ENCODE measurements at places on chromosomes 6 and 20.

GRCh38 chr20:24460712-24461111 is 8.7 kb upstream of the SYNDIG1 start:
- DNase-seq, result no peak

DNA sequence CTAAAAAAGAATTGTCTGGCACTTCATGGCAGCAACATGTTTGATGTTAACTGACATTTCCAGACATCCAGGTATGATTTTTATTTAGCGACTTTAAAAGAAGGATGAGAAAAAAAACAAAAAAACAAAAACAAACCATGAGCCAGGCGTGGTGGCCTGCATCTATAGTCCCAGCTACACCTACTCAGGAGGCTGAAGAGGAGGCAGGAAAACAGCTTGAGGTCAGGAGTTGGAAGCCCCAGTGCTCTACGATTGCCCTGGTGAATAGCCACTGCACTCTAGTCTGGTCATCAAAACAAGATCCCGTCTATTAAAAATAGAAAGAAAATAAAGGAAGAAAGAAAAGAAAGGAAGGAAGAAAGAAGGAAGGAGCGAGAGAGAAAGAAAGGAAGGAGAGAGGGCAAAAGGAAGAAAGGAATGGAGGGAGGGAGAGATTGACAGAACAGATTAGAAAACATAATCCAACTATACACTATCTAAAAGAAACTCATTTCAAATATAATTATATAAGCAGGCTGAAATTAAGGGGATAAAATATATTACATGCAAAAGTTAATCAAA is 141.6 kb downstream of the TRIM27 start:
- no peak for DNase-seq

DNA sequence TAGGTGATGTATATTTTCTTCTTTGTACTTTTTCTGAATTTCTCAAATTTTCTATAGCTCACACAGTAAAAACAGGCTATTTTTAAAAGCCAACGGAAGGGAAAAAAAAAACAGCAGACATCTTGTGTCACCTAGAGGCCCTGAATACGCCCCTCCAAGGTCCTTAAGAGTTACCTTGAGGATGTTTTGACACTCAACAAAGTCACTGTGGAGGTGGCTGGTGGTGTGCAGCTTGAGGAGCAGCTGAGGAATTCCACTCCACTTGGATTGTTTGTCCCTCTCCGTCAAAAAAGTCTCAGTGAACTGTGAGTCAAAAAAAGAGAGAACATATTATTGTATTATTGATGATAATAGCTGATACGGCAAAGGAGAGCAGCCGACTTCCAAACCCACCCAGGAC is 14.7 kb downstream of the TRPC4AP start:
- DNase-seq, result no peak

DNA sequence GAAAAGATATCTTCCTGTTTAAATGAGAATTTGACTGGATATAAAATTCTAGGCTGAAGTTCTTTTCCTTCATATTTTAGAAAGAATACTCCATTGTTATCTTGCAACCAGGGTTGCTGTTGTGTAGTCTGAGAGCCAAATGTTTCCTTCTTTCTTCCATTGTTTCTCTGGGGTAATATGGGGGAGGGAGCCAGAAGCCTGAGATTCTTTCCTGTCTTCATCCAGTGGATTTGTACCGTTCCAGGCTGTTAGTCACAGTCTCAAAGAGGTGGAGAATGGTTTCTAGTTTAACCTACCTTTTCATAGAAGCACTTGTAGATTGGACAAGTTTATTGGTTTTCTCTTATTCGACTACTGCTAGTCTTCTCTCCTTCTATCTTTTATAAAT is 6.1 kb upstream of the ULBP3 start:
- DNase-seq, result no peak

DNA sequence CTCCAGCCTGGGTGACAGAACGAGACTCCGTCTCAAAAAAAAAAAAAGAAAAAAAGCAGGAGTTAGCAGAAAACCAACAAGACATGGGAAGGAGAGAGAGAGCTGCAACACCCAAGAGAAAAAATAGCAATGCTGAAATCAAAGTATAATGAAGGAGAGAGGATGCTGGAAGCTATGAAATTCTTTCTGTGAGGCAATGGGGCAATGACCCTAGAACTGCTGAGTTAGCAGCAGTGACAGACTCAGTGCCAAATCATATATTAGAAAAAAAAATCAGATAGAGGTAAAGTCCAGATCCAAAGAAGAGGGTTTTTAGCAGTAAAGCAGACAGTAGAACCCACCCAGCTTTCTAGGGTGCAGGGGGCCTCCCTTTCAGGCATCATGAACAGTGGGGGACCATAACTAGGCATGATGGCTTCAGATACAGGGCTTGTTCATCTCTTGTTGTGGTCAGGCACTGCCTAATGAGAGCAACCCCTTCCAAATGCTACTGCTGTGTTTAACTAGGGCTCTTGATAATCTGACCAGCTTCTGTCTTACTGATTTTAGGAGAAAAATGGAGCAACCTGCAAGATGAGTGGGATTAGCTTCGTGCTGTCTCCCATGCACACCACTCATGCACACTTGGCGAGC is 26.9 kb downstream of the SLC17A2 start:
- no peak for DNase-seq

- no peak for DNase-seq
Measured at GRCh38 chr6:116090251-116090650, 10.4 kb upstream of the NT5DC1 start.

- no peak for DNase-seq
Measured at GRCh38 chr6:137086031-137086430, 41.3 kb upstream of the IL20RA start.

DNA sequence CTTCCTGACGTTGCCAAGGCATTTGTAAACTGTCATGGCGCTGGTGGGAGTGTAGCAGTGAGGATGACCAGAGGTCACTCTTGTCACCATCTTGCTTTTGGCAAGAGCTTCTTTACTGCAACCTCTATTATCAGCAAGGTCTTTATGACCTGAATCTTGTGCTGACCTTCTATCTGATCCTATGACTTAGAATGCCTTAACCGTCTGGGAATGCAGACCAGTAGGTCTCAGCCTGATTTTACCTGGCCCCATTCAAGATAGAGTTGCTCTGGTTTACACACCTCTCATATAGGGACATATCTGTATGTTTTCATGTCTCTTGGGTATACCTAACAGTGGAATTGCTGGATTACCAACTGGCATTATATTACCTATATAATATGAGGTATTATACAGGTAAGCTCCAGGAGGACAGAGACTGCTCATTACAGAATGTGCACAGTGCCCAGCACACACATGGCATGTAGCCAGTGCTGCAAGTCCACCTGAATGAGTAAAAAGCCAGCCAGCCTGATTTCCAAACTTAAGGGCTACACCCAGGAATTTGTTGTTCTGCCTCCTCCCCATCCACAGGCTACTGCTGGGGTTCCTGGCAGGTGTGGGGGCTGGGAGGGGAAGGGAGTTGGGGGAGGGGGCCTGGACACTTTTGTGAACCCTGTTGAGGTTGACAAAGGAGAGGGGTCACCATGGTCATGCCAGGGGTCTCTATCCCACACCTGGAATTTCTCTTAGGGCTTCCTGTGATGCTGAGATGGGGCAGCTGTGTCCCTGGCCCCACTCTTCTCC is 35.2 kb upstream of the BLCAP start:
- no peak for DNase-seq

GRCh38 chr6:36337814-36338213 is 1.1 kb upstream of the BNIP5 start:
- DNase-seq, result no peak

GRCh38 chr6:119856136-119856535 is 506.6 kb upstream of the MAN1A1 start:
- DNase-seq, result no peak

DNA sequence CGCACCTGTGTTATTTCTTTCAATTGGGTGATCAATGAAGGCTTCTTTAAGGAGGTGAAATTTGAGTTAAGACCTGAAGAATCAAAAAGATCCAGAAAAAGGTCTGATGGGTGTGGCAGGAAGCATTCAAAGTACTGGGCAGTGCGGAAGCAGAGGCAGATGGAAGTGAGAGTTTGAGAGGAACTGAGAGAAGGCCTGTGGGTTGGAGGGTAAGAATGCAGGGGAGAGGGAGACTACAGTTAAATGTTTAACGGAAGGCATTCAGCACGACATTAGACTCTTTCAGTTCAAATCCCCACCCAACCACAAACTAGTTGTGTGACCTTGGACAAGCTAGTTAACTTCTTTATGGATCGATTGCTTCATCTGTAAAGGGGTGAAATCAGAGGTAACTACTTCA is 50.5 kb upstream of the GCM1 start:
- no peak for DNase-seq

GRCh38 chr20:50286609-50287008 is 96.0 kb downstream of the CEBPB start:
- DNase-seq, result no peak

DNA sequence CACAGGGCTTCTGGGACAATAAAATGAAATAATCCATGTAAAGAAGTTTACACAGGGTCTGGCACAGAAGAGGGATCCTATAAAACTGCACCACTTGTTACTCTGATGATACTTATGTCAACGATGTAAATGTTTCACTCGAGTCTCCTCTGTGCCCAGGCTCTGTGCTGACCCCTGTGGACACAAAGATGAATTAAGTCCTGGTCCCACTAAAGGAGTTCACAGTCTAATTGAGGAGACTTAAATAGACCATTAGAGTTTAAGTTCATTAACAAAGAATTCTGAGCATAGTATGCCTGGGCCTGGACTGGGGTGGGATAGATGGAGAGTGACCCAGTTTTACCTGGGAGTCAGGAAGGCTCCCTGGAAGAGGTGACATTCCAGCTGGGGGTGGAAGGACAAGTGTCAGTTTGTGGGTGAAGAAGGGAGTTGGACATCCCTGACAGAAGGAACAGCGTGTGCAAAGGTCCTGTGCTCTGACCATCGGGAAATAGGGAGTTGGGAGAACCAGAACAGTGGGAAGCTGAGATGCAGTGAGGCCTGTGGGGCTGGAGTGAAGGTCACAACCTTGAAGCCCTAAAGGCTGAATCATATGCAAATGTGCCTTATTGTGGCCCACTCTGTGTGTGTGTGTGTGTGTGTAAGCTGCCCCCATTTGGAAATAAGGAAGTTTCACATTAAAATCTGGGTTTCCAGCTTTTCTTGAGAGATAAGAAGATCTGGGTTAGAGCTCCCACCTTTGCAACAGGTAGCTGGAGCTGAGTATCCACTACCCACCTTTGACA is 1.1 kb downstream of the OCSTAMP start:
- DNase-seq, result no peak

GRCh38 chr6:118648866-118649554 is 2.4 kb downstream of the CEP85L start:
- no peak for DNase-seq

GRCh38 chr20:15546525-15547023 is 1026.7 kb downstream of the KIF16B start:
- DNase-seq, result no peak

DNA sequence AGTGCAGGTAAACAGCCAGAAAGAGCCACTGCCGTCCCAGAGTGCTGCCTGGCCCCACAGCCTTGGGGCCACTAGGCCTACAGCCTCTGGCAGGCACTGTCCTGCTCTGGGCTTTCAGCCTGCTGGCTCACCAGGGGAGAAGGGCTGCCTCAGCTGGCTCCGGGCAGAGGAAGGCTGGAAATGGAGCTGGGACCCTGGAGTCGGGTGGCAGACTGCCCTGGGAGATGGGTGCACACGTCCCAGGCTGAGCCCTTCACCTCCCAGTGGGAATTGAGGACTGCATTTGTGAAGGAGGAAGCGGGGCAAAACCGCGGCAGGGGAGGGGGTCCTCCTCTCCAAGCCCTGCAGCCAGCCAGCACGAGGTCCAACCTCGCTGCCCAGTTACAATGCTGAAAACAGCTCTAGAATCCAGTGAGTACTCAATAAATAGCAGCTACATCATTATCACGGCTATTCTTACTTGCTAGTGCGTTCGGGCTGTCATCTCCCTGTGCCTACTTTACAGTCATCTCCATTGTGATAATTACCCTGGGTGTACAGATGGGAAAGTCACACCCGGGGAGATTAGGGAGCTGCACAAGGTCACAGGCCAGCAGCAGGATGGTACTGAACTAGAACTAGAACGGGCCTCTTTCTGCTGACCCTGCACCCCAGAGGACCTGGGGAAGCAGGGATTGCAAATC is 13.1 kb downstream of the ACSS1 start:
- DNase-seq, result no peak

- no peak for DNase-seq
Measured at GRCh38 chr6:47303861-47304260, 5.8 kb downstream of the TNFRSF21 start.

GRCh38 chr6:139423971-139424667 is 49.7 kb upstream of the CITED2 start:
- no peak for DNase-seq

GRCh38 chr20:14536738-14537137 is 199.3 kb upstream of the FLRT3 start:
- DNase-seq, result no peak

DNA sequence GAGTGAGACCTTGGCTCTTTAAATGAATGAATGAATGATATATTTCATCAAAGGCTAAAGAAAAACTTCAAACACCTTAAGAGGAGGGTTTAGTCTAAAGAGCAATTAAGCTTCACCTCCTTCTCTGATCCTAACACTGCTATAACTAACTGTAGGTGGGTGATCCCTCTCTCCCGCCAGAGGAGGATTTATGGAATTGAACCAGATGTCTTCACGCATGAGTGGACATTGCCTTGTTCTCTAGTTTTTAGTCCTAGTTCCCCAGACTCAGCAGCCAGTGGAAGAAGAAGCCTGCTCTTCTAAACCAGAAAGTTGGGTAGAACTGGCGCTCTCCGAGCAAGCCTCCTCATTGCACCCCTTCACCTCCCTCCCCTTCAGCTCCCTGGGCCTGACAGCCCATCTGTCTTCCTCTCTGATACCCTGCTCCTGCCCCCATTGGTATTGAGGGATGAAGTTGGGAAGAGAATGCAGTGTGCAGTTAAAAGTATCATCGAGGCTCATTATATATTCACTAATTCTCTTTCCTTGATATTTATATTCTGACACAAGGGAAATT is 142.7 kb downstream of the ARID1B start:
- DNase-seq, result no peak

- no peak for DNase-seq
Measured at GRCh38 chr20:32063695-32064094, 11.7 kb downstream of the HCK start.

DNA sequence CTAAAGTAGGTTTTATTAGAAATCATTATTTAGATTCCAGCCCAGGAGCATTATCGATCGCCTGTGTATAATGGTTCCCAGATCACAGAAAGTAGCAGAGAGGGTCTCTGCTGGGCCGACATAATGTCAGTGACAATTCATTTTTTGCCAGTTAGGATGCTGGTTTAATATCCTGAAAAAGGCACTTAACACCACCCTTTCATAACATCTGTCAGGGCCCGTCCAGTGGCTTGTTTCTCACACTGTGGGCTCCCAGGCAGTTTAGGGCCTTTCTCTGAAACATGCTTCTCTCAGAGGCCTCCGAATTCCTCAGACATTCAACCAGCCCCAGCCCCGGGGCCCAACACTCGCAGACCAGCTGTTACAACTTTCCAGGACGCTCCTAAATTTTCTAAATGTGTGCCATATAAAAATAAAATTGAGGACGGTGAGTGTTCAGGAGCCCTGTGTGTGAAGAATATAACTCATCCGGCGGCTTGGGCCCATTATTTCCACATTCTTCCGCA is 108.6 kb upstream of the EYA4 start:
- no peak for DNase-seq

GRCh38 chr6:54988576-54988975 is 142.0 kb downstream of the FAM83B start:
- DNase-seq, result no peak

GRCh38 chr6:30738532-30738931 is 4.0 kb downstream of the FLOT1 start:
- DNase-seq, result no peak

- DNase-seq, result no peak
Measured at GRCh38 chr6:153084393-153084792, 46.7 kb downstream of the RGS17 start.

All from activated CD4-positive, CD25-positive, alpha-beta regulatory T cell treated with anti-CD3 and anti-CD28 coated beads, Interleukin-2, amount 50 U/mL, for 16 hours (primary cell).